ENCODE measurements at places on chromosomes 3 and 15.

DNA sequence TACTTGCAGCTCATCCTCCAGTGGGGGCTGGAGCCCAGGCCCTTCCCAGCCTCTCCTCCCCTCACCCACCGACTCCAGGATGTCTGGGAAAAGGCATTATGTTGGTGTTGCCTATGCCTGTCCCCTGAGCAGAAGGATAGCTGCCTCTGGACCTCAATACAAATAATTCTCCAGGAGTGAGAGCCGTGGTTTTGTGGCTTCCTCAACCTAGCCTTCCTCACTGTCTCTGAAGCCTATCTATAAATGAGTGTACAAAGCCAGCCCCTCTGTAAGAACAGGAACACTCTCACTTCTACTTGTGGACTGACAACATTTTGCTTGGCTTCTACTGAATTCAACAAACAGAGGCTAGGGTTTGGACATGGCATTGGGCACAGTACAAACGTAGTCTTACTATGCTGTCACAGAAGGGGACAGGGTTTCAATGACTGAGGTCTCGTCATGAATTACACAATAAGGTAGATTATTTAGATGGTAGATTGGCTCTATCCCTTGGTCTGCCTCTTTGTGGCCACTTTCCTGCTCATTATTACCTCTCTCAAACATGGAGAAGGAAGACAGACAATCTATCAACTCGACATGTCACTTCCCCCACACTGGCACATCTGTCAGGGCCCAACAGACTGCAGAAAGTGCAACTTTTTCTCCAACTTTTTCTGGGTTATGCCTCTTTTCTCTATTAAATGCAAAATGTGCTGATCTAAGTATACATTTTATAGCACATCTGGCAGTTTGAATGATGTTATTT, 82.8 kb upstream of the MEX3B start:
- DNase-seq = peak; percentile 71

DNA sequence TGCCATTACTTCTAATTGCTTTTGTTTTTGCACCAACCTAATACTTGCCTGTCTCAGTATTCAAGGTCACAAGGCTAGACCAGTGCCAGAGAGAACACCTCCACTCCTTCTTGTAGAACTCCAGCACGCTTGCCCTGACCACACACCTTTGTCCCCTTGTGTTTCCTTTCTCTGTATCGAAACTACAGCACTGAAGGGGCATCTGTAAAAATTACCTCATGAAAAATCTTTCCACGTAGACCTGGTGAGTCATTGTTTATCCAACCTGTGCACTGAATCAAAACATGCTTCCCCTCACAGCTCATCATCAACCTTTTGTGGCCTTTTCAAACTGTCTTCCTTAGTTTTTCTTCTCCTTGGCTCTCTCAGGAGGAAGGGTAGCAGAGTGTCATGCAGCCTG, 259.5 kb downstream of the THRB start:
- peak; percentile 94 for DNase-seq

- DNase-seq = peak; percentile 93
These were observed 464.1 kb upstream of the CBLB start for GRCh38 chr3:106332884-106333283.

GRCh38 chr3:196774191-196774820, 34.6 kb downstream of the PAK2 start:
- peak; percentile 58 for DNase-seq

DNA sequence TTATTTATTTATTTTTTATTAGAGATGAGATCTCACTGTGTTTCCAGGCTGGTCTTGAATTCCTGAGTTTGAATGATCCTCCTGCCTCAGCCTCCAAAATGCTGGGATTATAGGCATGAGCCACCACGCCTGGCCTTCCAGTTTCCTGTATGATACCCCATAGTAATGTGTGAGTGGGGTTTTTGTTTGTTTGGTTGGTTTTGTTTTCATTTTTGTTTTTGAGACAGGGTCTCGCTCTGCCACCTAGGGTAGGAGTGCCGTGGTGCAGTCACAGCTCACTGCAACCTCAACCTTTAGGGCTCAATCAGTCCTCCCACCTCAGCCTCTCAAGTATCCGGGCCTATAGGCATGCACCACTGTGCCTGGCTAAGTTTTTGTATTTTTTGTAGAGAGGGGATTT, 30.9 kb downstream of the GOLM2 start:
- DNase-seq = no peak

GRCh38 chr3:48855681-48856447, 8.2 kb upstream of the PRKAR2A start:
- no peak for DNase-seq

DNA sequence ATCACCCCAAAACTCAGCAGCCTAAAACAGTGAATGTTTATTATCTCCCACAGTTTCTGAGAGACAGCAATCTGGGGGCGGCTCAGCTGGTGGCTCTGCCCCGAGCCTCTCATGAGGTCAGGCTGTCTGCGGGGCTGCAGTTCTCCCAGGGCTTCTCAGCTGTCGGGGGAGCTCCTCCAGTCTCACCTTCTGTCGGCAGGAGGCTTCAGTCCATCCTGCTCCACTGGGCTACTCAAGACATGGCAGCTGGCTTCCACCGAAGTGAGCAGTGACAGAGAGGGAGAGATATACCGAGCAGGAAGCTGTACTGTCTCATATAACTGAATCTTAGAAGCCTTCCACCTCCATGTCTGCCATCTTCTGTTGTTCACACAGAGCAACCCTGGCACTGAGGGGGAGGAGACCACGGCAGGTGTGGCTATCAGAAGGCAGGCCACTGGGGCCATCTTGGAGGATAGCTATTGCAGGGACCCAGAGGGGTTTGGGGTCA, 72.8 kb upstream of the ITGA11 start:
- no peak for DNase-seq

GRCh38 chr15:77228828-77229227, 157.9 kb upstream of the TSPAN3 start:
- DNase-seq = no peak

- DNase-seq = no peak
These were observed 39.4 kb downstream of the TMCO5A start for GRCh38 chr15:37973856-37974255.
